ENCODE measurements at places on chromosomes 5 and 9.

DNA sequence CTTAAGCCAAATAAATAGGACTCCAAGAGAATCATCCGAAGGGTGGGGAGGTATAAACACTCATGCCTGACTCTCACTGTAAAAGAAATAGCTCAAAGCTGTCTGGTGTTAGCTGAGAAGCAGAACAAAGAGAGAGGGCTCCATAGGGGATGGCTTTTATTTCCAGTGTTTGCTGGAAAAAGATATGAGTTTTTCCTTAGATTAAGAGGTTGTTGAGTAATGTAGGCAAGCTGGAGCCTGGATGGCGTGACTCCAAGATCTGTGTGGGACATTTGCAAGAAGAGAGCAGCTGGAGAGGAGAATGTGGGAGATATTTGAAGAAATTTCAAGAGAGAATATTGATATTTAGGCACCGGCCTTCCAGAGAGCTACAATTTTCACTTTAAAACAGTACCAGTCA is 793.7 kb upstream of the RGMB start:
- no peak for DNase-seq

GRCh38 chr5:139461698-139462097 is 845 bp downstream of the ECSCR start:
- DNase-seq, result no peak

DNA sequence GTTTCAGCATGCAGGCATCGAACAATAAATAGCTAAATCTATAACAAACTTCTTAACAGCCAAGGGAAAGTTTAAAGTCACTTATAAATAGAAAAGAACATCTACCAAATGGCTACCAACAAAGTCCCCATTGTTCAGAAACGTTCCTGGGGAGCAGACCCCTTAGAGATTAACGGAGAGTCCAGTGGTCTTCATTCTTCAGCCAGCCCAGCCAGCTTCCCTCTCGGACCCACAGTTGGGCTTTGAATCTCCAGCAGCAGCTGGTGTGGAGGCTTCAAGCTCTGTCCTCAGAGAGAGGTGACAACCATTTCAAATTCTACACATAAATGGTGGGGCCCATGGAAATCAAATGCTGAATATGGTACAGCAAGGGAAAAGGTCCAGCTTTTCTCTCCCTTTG is 11.2 kb downstream of the ENC1 start:
- DNase-seq, result no peak

- DNase-seq, result no peak
Measured at GRCh38 chr5:119360905-119361593, 5.2 kb downstream of the TNFAIP8 start.

- no peak for DNase-seq
Measured at GRCh38 chr9:88641456-88642240, 106.7 kb downstream of the NXNL2 start.

GRCh38 chr5:148230240-148230639 is 8.1 kb upstream of the MARCOL start:
- no peak for DNase-seq

GRCh38 chr5:172713113-172713808 is 57.7 kb downstream of the DUSP1 start:
- DNase-seq, result no peak

DNA sequence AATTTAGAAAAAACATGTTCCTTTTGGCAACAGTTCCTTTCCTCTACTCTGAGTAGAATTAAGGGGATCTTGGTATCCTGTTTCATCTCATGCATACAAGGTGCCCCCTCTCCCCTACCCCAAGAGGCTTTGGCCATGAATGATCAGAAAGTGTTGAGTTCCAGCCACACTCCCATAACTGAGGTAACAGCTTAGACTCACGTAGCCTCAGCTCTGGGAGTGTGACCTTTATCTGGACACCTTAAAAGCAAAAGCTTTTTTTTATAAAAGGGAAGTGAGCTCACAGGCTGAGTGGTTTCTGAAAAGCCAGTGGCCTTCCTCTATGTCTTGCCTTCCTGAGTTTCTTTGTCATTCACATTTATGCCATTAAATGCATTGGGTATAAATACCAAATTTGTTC is 900 bp upstream of the HAVCR2 start:
- no peak for DNase-seq

GRCh38 chr5:37889612-37890317 is 49.9 kb upstream of the GDNF start:
- DNase-seq, result no peak

DNA sequence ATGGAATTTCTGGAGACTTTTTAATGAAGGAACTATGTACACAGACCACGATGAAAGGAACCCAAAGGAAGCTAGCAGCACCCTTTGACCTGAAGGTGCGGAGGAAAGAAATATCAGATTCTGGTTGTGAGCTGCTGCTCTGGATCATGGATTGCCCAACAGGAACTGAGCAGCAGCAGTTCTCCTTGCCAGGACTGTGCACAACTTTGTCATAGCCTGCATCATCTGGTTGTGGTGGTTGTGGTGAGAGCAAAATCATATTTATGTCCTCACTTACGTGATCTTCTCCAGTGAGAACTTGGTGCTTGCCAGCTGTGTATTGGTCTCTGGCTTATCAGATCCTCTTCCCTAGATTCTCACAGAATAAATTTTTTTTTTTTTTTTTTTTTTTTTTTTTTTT is 70.7 kb upstream of the LPAR1 start:
- no peak for DNase-seq

DNA sequence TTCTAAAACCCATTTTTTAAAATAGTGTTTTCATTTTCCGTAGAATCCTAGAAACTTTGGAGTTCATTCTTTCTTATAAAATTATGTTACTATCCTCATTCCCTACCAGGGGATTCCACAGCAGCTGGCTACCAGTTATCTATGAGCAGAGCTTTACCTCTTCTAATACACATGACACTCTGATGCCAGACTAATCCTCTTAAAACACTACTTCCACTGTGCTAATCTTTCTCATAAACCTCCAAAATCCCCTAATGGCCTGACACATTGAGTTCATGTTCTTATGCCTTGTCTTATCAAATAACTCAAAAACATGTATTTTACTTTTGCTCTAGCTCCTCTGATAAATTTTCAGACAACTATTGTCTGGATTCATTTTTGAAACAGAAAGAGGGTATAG is 633.6 kb upstream of the FTMT start:
- DNase-seq, result no peak

GRCh38 chr5:850511-851006 is at the start of gene ZDHHC11:
ZDHHC11 (minus strand) TSS chr5:850986; CDS start chr5:850602, 384 bp downstream.
- no peak for DNase-seq

- DNase-seq, result no peak
Measured at GRCh38 chr5:165616490-165617405, 2111.3 kb downstream of the MAT2B start.

DNA sequence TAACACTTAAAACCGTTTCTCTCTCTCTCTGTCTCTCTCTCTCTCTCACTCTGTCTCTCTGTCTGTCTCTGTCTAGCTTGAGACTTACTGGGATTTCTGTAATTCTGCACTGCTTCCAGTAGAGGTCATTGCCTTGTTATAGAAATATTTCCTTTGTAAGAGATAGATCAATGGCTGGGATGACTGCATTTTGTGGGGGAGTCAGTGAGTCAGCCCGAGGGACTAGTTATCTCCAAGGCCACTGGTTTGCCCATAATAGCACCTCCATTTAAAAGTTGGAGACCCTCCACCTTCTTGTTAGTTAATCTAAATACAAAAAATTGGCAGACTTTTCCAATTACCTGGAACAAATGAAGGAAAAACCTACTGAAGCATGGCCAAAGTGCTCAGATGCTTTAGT is 547.2 kb downstream of the LRRC70 start:
- DNase-seq, result no peak

GRCh38 chr5:91707521-91707841 is 324.4 kb upstream of the ARRDC3 start:
- no peak for DNase-seq

- DNase-seq, result no peak
Measured at GRCh38 chr5:147061431-147061830, 173.4 kb upstream of the STK32A start.

DNA sequence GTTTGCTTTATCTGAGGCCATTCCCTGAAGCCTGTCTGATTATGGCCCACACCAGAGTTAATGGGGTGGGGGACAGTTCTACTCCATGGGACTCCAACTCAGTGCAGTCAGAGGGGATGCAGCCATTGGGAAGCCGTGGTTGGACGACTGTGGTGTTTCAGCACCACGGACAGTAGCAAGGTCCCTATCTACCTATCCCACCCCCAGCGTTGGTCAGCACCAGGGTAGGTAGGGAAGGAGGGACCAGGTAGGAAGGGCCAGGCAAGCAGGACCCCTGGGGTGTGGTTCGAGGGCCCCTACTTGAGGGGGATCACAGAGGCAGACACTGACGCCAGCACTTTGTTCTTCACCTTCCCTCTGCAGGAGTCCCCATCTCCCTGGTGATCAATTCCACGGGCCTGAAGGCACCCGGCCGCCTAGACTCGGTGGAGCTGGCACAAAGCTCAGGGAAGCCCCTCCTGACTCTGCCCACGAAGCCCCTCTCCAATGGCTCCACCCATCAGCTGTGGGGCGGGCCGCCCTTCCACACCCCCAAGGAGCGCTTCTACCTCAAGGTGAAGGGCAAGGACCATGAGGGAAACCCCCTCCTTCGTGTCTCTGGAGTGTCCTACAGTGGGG is 33.2 kb downstream of the HMCN2 start:
- no peak for DNase-seq

DNA sequence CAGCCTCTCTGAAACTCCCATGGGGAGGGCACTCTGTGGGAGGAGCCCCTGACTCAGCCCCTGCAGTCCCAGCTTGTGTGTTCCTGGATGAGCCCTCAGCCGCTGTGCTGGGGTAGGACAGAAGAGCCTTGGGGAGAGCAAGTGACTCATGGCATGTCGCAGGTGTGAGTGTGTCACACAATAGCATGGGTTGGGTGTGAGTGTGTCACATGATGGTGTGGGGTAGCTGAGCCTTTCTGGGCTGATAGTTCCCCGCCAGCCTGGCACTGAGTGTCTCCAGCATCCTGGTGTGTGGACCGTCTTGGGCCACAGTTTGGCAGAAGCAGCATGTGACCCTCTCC is 83.4 kb downstream of the PHF2 start:
- DNase-seq, result no peak

- no peak for DNase-seq
Measured at GRCh38 chr5:137055271-137055872, 443.8 kb downstream of the SPOCK1 start.

DNA sequence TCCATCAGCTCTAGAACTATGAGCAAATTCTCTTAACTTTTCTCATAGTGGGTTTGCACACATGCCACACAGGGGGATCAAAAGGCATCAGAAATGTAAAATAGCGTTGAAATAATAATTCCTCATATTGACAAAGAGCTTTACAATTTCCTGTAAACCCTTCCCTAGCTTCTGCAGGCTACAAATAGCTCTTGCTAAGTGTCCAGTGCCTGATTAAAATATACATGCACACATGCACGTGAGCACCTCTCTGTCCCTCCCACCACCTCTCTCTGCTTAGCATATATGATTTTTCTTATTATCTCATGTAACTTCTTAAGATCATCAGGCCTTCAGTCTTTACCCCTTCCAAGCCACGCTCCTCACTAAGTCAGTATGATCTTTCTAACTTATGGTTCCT is 13.7 kb upstream of the PPP2R2B start:
- no peak for DNase-seq

DNA sequence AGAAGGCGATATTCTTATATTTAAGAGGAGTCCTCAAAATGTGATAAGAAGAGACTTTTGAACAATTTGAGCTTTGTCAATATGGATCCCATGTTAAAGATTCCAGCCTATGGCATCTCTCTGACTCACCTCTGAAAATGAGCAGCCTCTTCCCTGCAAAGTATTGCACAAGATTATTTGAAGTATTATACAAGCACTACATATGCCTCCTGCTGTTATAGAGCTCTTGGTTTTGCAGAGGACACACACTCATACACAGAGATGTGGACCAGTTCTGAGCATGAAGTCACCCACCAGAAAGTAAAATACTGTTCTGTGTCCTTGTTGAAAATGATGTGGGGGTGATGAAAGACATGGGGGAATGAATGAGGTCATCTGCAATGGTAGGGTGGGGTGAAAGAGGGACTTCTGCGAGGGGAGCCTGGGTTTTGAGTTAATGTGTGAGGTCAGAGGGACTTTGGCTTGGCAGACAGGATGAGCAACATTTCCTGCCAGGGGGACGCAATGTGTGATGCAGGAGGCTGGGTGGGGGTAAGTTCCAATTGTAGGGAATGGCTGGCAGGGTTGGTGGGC is 25.8 kb downstream of the FBXL7 start:
- no peak for DNase-seq

- DNase-seq, result no peak
Measured at GRCh38 chr5:127296321-127296720, 5.7 kb downstream of the MEGF10 start.

DNA sequence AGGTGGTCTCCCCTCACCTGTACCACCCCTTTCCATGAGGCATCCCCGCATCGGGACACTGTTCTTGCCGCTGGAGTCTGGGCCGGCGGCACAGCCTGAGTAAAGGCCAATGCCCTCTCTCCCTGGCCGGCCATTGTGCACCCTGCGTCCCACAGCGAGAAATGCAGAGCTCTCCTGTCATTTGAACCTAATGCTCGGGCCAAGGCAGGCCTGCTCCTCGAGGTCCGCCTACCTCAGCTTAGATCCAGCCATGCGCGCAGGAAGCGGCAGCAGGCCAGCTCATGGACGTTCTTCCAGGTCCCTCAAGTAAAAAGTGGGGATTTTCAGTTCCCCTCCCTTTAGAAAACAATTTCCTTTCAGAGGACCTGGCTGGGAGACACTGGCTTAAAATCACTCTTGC is 135.0 kb downstream of the HSD17B3 start:
- no peak for DNase-seq
